ENCODE measurements at places on chromosomes 12 and 14. TPM values are rescaled to one million over a fixed set of nuclear protein-coding genes. Genes with fewer than 3 reads are reported as not detected.

Gene SALL2
- total RNA-seq, result 21.6 TPM

Gene PDZRN4
- total RNA-seq, result 75.2 TPM

Gene TAS2R8
- not detected for total RNA-seq

Gene GALNT16
- 12.5 TPM for total RNA-seq

Gene OTX2
- not detected for total RNA-seq

- no peak for DNase-seq
These were observed 8.0 kb downstream of the STXBP6 start for GRCh38 chr14:25041898-25042297.

GRCh38 chr14:52802597-52802996 is 11.2 kb upstream of the GNPNAT1 start:
- DNase-seq, result no peak

DNA sequence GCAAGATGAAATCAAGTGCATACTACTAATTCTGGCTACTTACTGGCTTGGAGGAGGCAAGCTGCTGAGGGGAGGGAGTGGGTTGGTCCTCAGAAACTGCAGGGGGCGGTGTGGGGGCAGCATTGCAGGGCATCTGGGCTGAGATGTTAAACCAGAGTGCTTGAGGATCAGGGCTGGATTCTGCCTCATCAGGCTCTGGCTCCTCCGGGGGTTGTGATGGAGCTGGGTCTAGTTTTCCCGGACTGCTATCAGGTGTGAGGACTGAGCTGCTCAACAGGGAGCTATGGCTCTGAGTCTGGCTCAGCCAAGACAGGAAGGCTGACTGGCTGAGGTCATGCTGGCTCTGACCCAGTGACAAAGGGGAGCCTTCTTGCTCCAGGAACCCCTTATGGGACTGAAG is 28.6 kb downstream of the BAZ2A start:
- no peak for DNase-seq

DNA sequence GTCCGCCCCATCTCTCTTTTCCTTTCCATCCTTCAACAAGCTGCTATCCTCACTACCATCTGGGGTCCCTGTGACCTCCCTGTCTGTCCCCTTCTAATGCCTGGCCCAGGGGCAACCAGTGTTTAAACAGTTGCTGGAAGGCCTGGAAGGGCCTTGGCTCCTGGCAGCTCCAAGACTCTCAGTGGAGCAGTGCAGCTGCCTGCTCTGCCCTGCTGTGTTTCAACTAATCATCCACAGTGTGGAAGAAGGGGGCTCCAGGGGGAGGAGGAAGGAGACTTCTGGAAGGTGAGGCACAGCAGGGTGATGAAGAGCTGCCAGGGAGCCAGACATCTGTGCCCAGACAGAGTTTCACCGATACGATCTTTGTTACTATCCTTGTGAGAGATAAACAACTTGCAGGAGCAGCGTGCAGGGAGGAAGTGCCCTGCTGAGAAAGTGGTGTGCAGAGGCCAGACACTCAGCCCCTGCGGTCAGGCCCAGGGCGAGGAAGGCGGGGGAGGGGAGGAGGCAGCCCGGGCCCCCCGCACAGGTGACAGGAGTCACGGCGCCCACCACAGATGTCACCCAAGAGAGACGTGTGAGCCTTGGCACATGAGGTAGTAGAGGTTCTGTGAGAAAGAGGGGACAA is 1061.8 kb downstream of the BCL11B start:
- DNase-seq, result no peak

DNA sequence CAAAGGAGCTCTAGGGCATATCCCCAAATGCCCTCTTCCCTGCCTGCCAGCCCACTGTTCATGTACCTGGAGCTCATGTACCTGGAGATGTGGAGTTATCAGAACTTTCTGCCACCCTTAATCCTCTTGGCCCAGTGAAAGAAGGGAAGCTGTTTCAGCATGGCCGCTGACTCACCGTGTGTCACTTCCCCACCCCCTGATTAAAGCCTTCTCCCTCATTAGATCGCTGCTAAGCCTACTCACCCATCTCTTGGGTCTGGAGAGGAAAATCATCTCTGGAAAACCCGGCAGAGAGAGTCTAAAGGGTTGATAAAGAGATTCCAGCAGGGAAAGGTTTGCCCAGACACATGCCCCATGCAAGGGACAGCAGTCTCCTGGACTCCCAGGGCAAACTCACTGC is 4.5 kb upstream of the LTBP2 start:
- no peak for DNase-seq

GRCh38 chr12:112907415-112908157 is 824 bp downstream of the OAS1 start:
- no peak for DNase-seq

GRCh38 chr14:55383541-55384140 is 28.0 kb downstream of the ATG14 start:
- DNase-seq, result no peak

DNA sequence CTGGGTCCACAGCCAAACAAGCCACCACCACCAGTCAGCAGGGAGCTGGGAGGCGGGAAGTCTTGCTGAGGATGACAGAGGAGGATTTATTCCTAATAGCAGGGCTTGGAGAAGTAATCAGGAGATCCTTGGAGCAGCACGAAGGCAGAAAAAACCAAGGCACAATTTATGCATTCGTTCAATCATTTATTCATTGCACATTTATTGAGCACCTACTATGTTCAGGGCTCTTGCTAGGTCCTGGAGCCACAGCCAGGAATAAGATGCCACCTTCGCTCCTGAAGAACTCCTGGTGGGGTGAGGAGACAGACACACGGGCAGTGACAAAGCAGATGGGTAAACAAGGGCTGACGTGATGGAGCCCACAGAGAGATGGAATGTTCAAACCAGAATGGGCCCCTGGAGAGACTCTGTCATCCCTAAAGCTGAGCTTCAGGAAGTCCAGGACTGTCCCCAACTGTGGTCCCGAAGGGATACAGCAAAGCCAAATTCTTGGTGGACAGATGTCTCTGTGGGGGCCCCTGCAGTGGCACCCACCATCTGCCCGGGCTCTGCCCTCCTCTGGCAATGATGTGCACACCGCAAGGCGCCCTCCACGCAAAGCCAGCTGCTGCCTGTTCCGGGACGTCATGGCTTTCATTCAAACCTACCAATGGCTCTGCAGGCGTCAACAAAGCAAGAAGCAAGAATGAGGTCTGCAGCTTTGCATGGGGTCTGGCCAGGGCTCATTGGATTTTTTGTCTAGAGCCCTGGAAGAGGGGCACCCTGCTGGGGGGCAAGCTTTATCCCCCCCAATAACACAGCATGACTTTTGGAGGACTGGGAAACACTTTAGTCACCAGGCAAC is 3.0 kb upstream of the TESC start:
- no peak for DNase-seq
